ENCODE measurements at places on chromosomes 5 and 9. TPM values are rescaled to one million over a fixed set of nuclear protein-coding genes. Genes with fewer than 3 reads are reported as not detected.
A peak's percentile ranks its signal among the peaks of the same experiment; 100 is the strongest.

GRCh38 chr5:137792303-137792702, 38.1 kb upstream of the HNRNPA0 start:
- H3K4me1 ChIP-seq, result no peaks in the 10 kb centered on the region
- no peak overlapping the region for H3K27ac ChIP-seq
- no peaks in the 10 kb centered on the region for H3K27me3 ChIP-seq
- H3K36me3 ChIP-seq, result no peaks in the 10 kb centered on the region

DNA sequence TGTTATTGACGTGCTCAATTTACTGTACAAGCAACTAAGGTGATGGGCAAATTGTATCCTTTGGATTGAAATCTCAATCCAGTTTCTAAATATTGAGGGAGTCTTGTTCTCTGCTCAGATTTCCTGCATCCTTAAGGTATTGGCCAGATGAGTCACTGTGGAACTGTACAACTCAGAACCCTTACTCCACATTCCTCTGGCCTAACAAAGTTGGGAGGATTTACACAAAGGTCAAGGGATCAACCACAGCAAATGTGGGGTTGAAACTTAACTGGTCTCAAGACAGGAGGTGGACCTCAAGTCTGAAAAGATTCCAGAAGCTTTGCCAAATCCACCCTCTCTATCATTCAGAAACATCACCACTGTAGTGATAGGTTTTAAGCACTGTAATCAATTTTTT, 81.5 kb upstream of the AGXT2 start:
- H3K4me1 ChIP-seq, result peaks cover 15% of the 10 kb centered on the region
- H3K27ac ChIP-seq, result no peak overlapping the region
- DNase-seq, result no peak

- no peak overlapping the region for H3K4me3 ChIP-seq
- H3K27me3 ChIP-seq, result no peaks in the 10 kb centered on the region
- no peak for DNase-seq
- H3K4me1 ChIP-seq, result no peaks in the 10 kb centered on the region
Observed at GRCh38 chr9:28234894-28235277, 661.6 kb upstream of the C9orf72 start.

- no peak overlapping the region for H3K4me3 ChIP-seq
- H3K4me1 ChIP-seq, result no peaks in the 10 kb centered on the region
- no peaks in the 10 kb centered on the region for H3K27me3 ChIP-seq
- H3K36me3 ChIP-seq, result no peaks in the 10 kb centered on the region
Observed at GRCh38 chr5:34598177-34598794, 57.8 kb upstream of the RAI14 start.

GRCh38 chr9:96398582-96399324, 15.2 kb upstream of the SLC35D2 start:
- no peaks in the 10 kb centered on the region for H3K27me3 ChIP-seq
- H3K27ac ChIP-seq, result peak overlapping the region; percentile 43
- peaks cover 28% of the 10 kb centered on the region for H3K4me1 ChIP-seq
- DNase-seq, result peak; percentile 12
- no peaks in the 10 kb centered on the region for H3K36me3 ChIP-seq
- no peak overlapping the region for H3K4me3 ChIP-seq

- DNase-seq, result peak; percentile 34
- no peaks in the 10 kb centered on the region for H3K36me3 ChIP-seq
- H3K27me3 ChIP-seq, result no peaks in the 10 kb centered on the region
Observed at GRCh38 chr5:180670586-180671359, 21.4 kb upstream of the FLT4 start.

- H3K36me3 ChIP-seq, result peaks cover 64% of the 10 kb centered on the region
- H3K4me1 ChIP-seq, result no peaks in the 10 kb centered on the region
- DNase-seq, result no peak
- H3K4me3 ChIP-seq, result no peak overlapping the region
Observed at GRCh38 chr5:150024346-150024984, 23.9 kb downstream of the HMGXB3 start.

DNA sequence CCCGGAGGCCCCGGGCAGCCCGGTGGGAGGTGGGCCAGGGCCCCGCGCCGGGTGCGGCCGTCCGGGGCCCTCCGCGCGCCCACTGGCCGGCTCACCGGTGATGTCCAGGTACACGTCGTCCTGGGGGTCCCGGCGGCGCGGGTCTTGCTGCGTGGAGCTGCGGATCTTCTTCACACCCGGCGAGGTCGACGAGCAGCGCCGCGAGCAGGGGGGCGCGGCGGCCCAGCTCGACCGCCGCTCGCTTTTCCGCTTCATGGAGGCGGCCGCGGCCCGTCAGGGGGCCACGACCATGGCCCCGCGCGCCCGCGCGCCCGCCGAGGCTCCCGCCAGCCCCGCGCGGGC, 548 bp downstream of the CDC14B start:
- no peak for DNase-seq
- H3K27me3 ChIP-seq, result peaks cover 8% of the 10 kb centered on the region
- no peaks in the 10 kb centered on the region for H3K36me3 ChIP-seq
- H3K4me1 ChIP-seq, result peaks cover 9% of the 10 kb centered on the region
- no peak overlapping the region for H3K27ac ChIP-seq

DNA sequence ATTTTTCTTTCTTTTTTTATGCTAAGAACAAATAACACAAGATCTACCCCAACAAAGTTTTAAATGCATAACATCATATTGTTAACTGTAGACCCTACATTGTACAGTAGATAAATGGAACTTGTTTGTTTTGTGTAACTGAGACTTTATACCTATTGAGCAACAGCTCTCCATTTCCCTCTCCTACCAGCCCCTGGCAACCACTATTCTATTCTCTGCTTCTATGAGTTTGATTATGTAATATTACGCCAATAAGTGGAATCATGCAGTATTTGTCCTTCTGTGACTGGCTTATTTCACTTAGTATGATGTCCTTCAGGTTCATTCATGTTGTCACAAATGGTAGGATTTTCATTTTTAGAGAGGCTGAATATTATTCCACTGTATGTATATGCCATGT, 308.2 kb upstream of the PRR16 start:
- no peaks in the 10 kb centered on the region for H3K4me1 ChIP-seq
- no peaks in the 10 kb centered on the region for H3K36me3 ChIP-seq
- no peak for DNase-seq
- H3K4me3 ChIP-seq, result no peak overlapping the region

DNA sequence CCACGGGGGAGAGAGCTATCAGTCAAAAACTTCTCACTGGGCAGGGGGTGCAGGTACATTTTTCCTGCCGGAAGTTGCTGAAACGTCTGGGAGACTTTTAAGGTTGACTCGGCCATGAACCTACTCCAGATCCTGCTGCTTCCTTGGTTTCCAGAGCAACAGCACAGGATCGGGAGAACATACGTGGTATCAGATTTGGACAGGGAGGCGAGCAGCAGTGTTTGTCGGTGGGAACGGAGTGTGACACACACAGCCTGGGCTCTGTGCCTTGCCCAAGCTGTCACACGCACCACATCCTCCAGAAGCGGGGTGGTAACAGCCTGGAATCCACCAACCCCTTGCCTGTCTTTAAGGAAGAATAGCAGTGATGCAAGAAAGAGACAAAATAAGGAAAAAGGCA, 276.5 kb downstream of the SLIT3 start:
- H3K4me1 ChIP-seq, result no peaks in the 10 kb centered on the region
- H3K36me3 ChIP-seq, result no peaks in the 10 kb centered on the region
- H3K4me3 ChIP-seq, result no peak overlapping the region
- H3K27me3 ChIP-seq, result no peaks in the 10 kb centered on the region
- H3K27ac ChIP-seq, result no peak overlapping the region

- no peak overlapping the region for H3K4me3 ChIP-seq
- H3K27me3 ChIP-seq, result no peaks in the 10 kb centered on the region
- no peak for DNase-seq
- no peak overlapping the region for H3K27ac ChIP-seq
- H3K4me1 ChIP-seq, result no peaks in the 10 kb centered on the region
Observed at GRCh38 chr9:107883496-107884124, 394.0 kb upstream of the KLF4 start.

TEX48 gene
- not detected for total RNA-seq

NR4A3 gene
- total RNA-seq, result 0.35 TPM

PCDHGA3 gene
- total RNA-seq, result 0.26 TPM

- no peak for DNase-seq
- no peaks in the 10 kb centered on the region for H3K27me3 ChIP-seq
- no peaks in the 10 kb centered on the region for H3K4me1 ChIP-seq
- no peak overlapping the region for H3K4me3 ChIP-seq
Observed at GRCh38 chr5:88944751-88945531, 62.0 kb upstream of the MEF2C start.

SLC36A3 gene
- not detected for total RNA-seq

- H3K27ac ChIP-seq, result no peak overlapping the region
- DNase-seq, result no peak
- no peaks in the 10 kb centered on the region for H3K27me3 ChIP-seq
- no peaks in the 10 kb centered on the region for H3K36me3 ChIP-seq
- H3K4me1 ChIP-seq, result no peaks in the 10 kb centered on the region
Observed at GRCh38 chr5:114362197-114362976, 517 bp downstream of the KCNN2 start.

GRCh38 chr5:5209510-5210286, 69.6 kb downstream of the ADAMTS16 start:
- H3K4me1 ChIP-seq, result no peaks in the 10 kb centered on the region
- no peak overlapping the region for H3K27ac ChIP-seq
- no peaks in the 10 kb centered on the region for H3K36me3 ChIP-seq
- no peaks in the 10 kb centered on the region for H3K27me3 ChIP-seq
- no peak overlapping the region for H3K4me3 ChIP-seq

- H3K4me1 ChIP-seq, result no peaks in the 10 kb centered on the region
- no peak overlapping the region for H3K4me3 ChIP-seq
- no peak for DNase-seq
- no peak overlapping the region for H3K27ac ChIP-seq
- no peaks in the 10 kb centered on the region for H3K36me3 ChIP-seq
- no peaks in the 10 kb centered on the region for H3K27me3 ChIP-seq
Observed at GRCh38 chr9:115413766-115414382, 295.9 kb upstream of the TNC start.

DNA sequence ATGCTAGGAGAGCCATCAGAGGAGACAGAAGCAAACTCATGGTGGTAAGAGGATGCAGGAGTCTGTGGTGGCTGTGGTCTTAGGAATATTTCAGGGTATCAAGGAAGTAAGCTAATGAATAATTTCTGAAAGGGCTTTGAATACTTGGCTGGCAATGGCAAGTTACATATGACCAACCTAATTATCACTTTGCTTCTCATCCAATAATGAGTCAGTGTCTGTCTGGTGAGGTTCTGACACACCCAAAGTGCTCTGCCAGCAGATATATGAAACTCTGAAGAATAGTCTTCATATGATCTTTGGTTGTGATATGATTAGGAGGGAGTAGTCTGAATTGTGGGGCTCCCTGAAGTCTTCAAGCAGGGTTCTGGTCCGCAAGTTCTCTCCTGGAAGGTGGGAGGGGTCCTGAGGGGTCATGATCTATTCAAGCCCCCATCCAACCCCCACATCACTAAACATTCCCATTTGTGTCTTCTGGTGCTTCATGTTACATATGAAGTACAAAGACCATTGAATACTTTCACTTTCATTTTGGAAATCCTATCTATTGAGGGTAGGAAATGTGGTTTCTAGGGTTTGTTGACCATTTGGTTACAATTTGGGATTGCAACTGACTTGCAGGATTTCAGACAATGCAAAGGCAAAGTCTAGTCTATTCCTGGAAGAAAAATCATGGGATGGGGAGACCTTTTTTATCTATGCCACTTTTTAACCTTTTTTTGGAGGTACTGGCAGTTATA, 199.9 kb upstream of the CDKN2B start:
- peak; percentile 4 for DNase-seq
- H3K4me1 ChIP-seq, result peaks cover 15% of the 10 kb centered on the region
- H3K36me3 ChIP-seq, result no peaks in the 10 kb centered on the region
- H3K27me3 ChIP-seq, result no peaks in the 10 kb centered on the region
- H3K27ac ChIP-seq, result no peak overlapping the region

GRCh38 chr5:69156456-69156855, 10.5 kb upstream of the CCNB1 start:
- H3K27ac ChIP-seq, result no peak overlapping the region
- no peaks in the 10 kb centered on the region for H3K36me3 ChIP-seq
- no peak for DNase-seq
- no peak overlapping the region for H3K4me3 ChIP-seq
- H3K27me3 ChIP-seq, result no peaks in the 10 kb centered on the region

KCNV2 gene
- not detected for total RNA-seq

CD14 gene
- total RNA-seq, result 5.2 TPM

LRRTM2 gene
- not detected for total RNA-seq

TLX3 gene
- not detected for total RNA-seq

- no peak for DNase-seq
- H3K27ac ChIP-seq, result no peak overlapping the region
- no peaks in the 10 kb centered on the region for H3K27me3 ChIP-seq
- no peaks in the 10 kb centered on the region for H3K4me1 ChIP-seq
Observed at GRCh38 chr9:38727497-38728001, 7.6 kb upstream of the FAM240B start.

GRCh38 chr5:65185468-65185867, 296.3 kb downstream of the ADAMTS6 start:
- H3K4me3 ChIP-seq, result no peak overlapping the region
- DNase-seq, result no peak
- no peaks in the 10 kb centered on the region for H3K27me3 ChIP-seq
- H3K27ac ChIP-seq, result no peak overlapping the region
- no peaks in the 10 kb centered on the region for H3K4me1 ChIP-seq
- no peaks in the 10 kb centered on the region for H3K36me3 ChIP-seq

- DNase-seq, result peak; percentile 12
- H3K27ac ChIP-seq, result no peak overlapping the region
- no peak overlapping the region for H3K4me3 ChIP-seq
- H3K27me3 ChIP-seq, result no peaks in the 10 kb centered on the region
- H3K4me1 ChIP-seq, result peaks cover 12% of the 10 kb centered on the region
- H3K36me3 ChIP-seq, result peaks cover 14% of the 10 kb centered on the region
Observed at GRCh38 chr5:32138839-32139493, 35.2 kb downstream of the GOLPH3 start.

DNA sequence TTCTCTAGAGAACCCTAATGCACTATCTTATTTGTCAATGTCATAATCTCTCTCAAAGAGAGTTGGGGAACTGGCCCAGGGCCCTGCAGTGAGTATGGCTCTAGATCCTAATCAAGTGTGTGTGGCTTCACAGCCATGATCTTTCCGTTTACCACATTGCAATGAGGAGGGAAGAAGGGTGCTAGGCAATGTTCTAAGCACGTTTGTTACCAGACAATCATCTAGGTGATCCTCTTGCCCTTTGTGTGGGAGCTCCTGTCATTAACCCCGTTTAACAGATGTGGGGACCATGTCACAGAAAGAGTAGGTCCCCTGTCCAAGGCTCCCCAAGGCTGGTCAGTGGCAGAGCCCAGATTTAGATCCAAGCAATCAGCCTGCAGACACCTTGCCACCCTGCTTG, 128.2 kb upstream of the IRX4 start:
- DNase-seq, result no peak
- no peaks in the 10 kb centered on the region for H3K27me3 ChIP-seq
- no peak overlapping the region for H3K4me3 ChIP-seq
- no peaks in the 10 kb centered on the region for H3K4me1 ChIP-seq
- H3K36me3 ChIP-seq, result no peaks in the 10 kb centered on the region

GRCh38 chr9:83956086-83956435, 24.0 kb downstream of the HNRNPK start:
- DNase-seq, result no peak
- H3K4me3 ChIP-seq, result peak overlapping the region; percentile 83
- H3K27me3 ChIP-seq, result no peaks in the 10 kb centered on the region
- peak overlapping the region; percentile 71 for H3K27ac ChIP-seq
- no peaks in the 10 kb centered on the region for H3K36me3 ChIP-seq

- H3K4me3 ChIP-seq, result no peak overlapping the region
- DNase-seq, result no peak
- H3K27ac ChIP-seq, result no peak overlapping the region
- peaks cover 51% of the 10 kb centered on the region for H3K36me3 ChIP-seq
- H3K4me1 ChIP-seq, result peaks cover 6% of the 10 kb centered on the region
- no peaks in the 10 kb centered on the region for H3K27me3 ChIP-seq
Observed at GRCh38 chr5:176904276-176904675, 5.1 kb upstream of the HK3 start.

GRCh38 chr9:73133921-73134407, 17.7 kb upstream of the ANXA1 start:
- no peaks in the 10 kb centered on the region for H3K27me3 ChIP-seq
- H3K36me3 ChIP-seq, result no peaks in the 10 kb centered on the region
- H3K4me3 ChIP-seq, result no peak overlapping the region
